NCI-H82 (cell line): ENCODE measurements at places on chromosomes 7 and 10.

DNA sequence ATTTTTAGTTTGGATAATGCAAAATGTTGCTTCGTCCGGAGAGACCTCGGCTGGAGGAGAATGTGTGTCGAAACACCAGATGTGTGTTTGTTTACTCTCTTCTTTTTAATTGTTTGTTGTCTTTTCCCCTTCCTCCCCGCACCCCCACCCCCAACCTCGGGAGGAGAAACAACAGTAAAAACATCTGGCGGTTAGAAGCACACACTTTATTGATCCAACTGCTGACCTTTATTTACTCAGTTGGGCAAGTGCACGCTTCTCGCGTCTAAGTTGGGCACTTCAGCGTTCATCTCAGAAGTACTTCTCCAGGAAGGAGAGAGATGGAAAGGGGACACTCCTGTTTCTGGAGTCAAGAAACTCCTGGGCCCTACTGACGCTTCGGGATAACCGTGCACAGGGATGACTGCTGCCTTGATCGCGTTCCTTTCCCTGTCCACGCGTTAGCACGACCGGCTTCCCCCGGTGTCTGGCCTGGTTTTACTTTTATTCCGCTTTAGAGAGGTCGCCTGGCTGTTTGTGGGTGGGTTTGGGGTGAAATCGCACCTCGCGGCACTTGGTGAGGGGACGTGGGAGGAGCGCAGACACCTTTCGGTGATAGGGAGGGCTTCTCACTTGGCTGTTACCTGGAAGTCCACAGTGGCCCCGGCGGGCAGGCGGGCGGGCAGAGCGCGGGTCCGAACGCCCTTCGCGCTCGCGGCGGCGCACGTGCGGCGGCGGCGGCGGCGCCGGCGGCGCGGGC is 168.3 kb upstream of the PPP1R3A start:
- DNase-seq, result peak; percentile 42

DNA sequence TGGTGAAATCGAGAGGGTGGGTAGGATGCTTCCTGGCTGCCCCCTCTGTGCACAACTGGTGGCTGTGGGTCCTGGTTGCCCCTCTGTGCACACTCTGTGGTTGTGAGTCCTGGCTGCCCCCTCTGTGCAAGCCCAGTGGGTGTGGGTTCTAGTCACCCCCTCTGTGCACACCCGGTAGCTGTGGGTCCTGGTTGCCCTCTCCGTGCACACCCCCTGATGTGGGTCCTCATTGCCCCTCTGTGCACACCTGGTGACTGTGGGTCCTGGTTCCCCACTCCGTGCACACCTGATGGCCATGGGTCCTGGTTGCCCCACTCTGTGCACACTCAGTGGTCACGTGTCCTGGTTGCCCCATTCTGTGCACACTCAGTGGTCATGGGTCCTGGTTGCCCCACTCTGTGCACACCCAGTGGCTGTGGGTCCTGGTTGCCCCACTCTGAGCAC is 20.3 kb upstream of the RET start:
- DNase-seq, result no peak

- DNase-seq, result peak; percentile 68
Observed at GRCh38 chr10:79102498-79102874, 33.7 kb downstream of the ZMIZ1 start.

- DNase-seq, result peak; percentile 31
Observed at GRCh38 chr7:23472046-23472445, 1.8 kb upstream of the IGF2BP3 start.

DNA sequence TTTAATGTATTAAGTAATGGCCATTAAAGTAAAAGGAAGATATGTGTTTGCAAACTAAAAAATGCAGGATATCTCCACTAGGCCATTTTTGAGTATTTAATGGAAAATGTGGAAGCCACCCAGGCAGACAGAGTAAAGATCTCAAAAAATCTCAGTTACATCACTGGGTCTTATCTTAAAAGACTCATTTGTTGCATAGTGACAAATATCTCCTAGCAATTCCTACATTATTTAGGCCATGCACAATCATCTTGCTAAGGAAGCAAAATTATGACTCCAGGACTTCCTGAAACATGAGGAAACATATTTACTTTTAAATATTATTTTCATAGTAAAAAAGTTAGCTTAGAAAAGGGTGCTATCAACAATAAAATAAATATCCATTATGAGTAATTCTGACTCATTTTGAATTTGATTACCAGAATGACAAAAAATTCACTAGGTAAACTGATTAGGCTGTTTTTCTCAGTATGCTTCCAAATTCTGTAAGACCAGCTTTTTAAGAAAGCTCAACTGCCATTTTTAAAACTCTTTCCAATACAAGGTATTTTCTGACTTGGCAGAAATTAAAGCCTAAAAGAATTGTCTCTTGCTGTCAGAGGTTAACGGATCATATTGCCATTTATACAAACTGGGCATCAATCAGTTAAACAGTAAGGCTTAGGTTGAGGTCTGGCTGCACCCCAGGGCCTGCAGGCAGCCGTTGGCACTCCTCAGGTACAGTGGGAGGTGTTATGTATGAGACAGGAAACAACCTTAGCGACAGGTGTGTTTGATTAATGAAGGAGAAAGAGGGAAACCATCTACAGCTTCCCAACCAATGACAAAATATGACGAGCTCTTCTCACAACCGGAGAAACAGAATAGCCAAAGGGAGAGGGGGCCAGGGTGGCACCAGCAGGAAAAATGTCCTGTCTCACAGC is 31.8 kb downstream of the PCLO start:
- DNase-seq, result no peak

GRCh38 chr7:88309819-88310218 is 3.1 kb upstream of the STEAP4 start:
- no peak for DNase-seq

DNA sequence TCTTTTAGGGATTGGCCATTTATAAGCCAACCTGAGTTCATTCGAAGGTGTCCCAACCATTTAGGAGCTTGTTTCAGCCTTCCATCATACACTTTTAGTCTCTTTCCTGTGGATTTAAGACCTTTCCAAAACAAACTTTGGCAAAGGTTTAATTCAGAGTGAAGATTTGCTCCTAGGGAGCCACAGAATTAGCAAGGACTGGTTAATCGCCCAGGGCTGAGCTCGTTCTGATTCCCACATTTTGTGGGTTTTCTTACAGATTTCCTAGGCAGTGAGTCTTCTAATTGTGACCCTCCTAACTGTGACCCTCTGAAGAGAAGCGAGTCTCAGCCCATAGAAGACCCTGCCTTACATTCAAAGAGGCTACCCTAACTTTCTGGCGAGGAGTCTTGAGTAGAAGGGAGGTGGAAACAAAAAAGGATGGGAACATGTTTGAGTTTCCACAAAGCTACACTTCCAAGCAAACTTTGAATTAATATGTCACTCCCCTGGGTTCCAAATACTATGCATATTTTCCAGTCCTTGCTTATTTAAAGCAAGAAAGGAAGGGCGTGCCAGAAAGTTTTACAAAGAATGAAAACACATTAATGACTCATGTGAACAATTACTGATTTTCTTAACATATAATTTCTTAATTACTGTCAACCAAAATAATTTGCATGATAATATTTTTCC is 118.3 kb downstream of the ARID5B start:
- DNase-seq, result no peak

GRCh38 chr10:6563075-6563474 is 17.0 kb downstream of the PRKCQ start:
- DNase-seq, result peak; percentile 20

DNA sequence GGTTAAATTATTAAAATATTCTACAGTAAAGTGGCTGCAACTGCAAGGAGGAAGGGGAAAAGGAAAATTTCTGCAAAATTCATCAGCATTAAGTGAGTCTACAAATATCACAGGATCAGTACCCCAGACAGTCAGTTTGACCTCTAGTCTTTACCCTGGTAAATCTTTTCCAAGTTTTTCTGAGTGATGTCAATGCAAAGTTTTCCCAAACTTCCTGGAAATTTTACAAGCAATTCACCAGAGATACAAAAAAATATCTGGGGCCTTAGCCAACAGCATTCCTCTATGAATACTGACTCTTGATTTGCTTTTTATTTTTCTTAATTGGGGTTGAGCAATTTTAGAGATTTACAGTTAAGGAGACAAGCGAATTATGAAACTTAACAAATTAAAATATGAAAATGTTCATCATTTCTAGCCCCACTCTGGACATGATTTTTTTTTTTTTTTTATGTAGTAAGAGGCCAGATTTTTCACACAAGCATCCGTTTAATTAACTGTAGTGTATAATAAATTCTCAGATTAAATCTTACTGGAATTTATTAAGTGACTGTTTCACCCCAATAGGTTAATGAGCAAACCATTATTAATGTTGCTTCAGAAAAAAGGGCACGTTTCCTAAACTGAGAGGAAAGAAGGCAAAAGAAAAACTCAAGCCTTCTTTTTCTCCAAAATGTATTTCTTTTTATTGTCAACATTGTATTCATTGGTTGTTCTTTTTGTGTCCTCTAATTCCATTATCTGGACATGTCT is 539.5 kb upstream of the FZD8 start:
- DNase-seq, result no peak

DNA sequence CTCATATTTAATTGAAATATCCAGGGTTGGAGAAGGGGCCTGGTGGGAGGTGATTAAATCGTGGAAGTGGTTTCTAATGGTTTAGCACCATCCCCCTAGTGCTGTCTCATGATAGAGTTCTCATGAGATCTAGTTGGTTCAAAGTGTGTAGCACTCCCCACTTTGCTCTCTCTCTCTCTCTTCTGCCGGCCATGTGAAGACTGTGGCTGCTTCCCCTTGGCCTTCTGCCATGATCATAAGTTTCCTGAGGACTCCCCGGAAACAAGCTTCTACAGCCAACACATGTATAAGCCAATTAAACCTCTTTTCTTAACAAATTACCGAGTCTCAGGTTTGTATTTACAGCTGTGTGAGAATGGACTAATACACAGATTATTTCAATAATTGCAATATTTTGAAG is 305.8 kb upstream of the KCND2 start:
- DNase-seq, result peak; percentile 27

- no peak for DNase-seq
Observed at GRCh38 chr7:121954803-121955202, 81.8 kb downstream of the PTPRZ1 start.

GRCh38 chr10:95458871-95459270 is 102.3 kb downstream of the SORBS1 start:
- DNase-seq, result no peak

- DNase-seq, result peak; percentile 40
Observed at GRCh38 chr7:97118306-97118917, 914 bp downstream of the SDHAF3 start.

DNA sequence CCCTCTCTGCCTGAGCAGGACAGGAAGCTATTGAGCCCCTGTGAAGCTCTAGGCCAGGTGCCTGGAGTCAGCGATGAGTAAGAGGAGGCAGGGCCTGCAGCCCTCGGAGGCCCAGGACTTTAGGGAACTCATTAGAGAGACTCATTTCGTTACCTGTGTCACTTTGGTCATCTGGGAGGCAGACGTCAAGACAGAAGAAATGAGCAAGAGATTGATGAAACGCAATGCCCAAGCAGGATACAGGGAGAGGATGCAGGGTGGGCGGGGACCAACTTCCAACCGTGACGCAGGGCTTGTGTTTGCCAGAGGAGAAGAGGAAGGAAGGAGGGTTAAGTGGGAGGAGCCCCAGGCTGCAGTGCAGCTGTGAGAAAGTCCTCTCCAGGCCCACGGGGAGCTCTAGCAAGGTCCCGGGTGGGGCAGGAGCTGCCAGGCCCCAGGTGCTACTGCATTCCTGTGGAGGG is 26.4 kb upstream of the GNA12 start:
- DNase-seq, result no peak

- no peak for DNase-seq
Observed at GRCh38 chr7:41637049-41637448, 65.8 kb downstream of the INHBA start.

GRCh38 chr7:79064187-79064823 is 389.2 kb downstream of the MAGI2 start:
- DNase-seq, result no peak

DNA sequence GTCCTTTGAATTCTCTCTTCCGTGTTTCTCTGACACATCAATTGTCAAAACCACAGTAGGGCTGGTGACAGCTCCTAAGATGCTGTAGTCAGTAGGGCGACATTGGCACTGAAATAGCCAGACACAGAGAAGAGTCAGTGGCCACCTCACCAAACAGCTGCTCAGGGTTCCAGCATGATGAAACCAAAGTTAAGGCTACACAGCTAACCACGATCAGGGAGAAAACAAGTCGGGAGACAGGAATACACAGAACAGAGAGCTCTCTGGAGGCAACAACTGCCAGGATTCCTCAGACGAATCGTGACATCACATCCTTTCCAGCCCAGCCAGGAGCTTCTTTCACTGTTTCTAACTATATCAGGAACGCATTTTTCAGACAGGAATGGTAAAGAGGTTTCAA is 922.2 kb downstream of the SORCS1 start:
- DNase-seq, result no peak

DNA sequence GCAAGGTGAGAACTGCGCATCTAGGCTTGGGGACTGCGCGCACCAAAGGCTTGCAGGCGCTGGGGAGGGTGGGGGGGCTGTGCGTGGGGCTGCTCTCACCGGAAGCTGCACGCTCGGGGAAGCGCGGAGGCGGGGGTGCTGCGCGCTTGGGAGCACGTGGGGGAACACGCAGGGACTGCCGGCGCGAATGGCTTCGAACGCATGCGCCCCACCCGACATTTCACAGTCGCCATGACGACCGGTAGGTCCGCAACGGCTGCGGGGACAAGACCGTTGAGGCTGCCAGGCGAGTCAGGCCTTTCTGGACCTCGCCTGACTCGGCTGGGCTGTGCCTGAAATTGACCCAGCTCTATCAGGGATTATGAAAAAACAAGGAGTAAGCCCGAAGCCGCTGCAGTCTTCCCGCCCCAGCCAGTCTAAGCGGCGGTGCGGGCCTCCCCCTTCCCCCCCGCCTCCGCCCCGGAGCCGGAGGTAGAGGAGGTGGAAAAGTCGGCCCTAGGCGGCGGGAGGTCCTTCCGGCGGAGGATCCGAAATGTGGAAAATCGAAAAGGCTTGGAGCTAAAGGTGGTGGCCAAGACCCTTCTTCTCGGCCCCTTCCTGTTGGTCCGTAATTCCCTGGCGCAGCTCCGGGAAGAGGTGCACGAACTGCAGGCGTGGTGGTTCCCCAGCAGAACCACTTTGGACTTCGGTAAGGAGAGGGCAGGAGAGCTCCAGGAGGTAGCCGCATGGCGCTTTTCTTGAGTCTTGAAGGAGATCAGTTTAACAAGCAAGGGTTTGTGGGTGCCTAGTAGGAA is 34.9 kb upstream of the STEAP1 start:
- peak; percentile 76 for DNase-seq

GRCh38 chr10:16792675-16793074 is 24.5 kb downstream of the RSU1 start:
- no peak for DNase-seq

GRCh38 chr7:27410812-27411544 is 168.4 kb downstream of the EVX1 start:
- DNase-seq, result no peak

- DNase-seq, result no peak
Observed at GRCh38 chr10:48697821-48698764, 13.4 kb downstream of the WDFY4 start.

- peak; percentile 87 for DNase-seq
Observed at GRCh38 chr7:136064081-136064480, 86.9 kb upstream of the MTPN start.

- DNase-seq, result no peak
Observed at GRCh38 chr7:6262221-6262620, 10.2 kb downstream of the CYTH3 start.

- no peak for DNase-seq
Observed at GRCh38 chr10:36494371-36494770, 631.0 kb upstream of the ANKRD30A start.
